CD4-positive, alpha-beta T cell treated with Interleukin-4 for 4 hours (primary cell): ENCODE measurements at places on chromosomes 6 and 20.

DNA sequence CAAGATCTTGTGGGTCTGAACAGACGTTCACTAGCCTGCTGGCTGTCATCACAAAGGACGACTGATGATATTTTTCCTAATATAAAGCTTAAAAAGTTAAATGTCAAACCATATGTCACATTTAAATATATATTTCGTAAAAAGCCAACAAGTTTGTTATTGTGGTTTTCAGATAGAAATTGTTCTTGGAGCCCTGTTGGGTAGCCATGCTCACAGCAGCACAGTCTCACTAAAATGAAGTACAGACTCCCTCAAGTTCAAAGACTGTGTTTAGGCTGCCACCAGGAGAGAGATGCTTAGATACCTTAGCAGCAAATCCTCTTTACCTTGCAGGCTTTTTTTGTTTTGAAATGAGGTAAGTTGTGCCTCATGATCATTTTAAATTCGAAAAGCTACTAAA is 17.8 kb downstream of the EEF1E1 start:
- no peak for DNase-seq

GRCh38 chr6:141878686-141879085 is 254.0 kb upstream of the GJE1 start:
- DNase-seq: no peak

- DNase-seq: no peak
These were observed 1.4 kb downstream of the SAMD5 start for GRCh38 chr6:147509891-147510290.

- no peak for DNase-seq
These were observed 168.8 kb downstream of the TMEM200A start for GRCh38 chr6:130534627-130535026.

DNA sequence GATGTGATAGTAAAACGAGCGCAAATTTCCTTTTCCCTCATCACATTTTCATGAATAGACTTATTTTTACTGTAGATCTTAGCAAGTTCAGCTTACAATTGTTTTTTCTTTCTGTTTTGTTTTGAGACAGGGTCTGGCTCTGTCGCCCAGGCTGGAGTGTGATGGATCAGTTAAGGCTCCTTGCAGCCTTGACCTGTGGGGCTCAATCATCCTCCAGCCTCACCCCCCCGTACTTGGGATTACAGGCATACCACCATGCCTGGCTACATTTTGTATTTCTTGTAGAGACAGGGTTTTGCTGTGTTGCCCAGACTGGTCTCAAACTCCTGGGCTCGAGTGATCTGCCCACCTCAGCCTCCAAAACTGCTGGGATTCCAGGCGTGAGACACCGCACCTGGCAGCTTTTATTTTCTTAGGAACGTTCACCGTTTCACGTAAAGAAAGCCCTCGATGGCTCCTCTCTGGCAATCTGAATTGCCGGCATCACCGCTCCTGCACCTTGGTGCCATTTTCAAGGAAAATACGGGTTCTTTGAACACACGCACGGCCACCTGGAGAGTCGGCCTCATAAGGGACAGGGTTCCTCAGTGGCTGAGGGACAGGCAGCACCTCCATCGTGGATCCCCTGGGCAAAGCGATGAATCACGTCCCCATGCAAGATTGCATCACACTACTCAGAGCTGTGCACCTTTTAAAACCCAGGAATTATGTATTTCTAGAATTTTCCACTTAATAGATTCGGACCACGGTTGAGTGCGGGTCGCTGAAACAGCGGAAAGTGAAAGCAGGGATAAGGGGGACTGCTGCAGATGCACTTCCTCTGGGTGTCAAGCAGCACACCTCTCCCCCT is 78.7 kb downstream of the IRF4 start:
- no peak for DNase-seq

GRCh38 chr20:227439-228105 is 514 bp downstream of the DEFB129 start:
- DNase-seq: no peak

DNA sequence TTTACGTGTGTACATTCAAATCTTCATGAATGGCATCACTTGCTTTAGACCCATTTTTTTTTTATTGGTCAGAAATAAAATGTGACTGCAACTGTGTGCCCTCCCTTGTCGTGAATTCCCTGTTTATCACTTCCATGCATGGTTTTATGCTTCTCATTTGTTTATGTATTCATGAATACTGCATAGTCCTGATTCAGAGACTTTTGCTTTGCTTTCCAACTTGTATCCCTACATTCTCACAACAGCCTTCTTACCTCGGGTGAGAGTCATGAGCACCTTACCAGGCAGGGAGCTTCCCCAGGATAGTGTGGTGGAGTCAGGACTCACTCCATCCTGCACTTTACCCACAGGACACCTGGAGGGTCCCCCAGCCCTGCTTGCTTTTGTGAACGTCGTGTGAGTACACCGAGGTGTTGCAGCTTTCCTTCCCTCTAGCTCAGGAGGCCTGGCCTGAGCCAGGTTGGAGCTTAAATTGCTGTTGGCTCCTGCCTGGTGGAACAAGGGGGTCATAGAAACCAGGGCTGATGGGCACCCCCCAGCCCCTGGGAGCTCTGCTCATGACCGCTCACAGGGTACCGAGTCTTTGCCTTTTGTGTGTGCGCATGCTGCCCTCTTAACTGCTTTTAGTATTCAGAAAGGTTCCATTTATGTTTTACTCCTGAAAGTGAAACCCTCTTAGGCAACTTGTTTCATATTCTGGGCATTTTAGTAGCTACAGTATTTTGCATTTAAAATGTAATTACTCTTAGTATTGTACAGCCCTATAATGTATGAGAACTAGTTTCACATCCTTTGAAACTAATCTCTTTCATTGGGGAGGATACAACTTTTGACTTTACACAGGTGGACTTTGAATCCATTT is 66.0 kb downstream of the CDS2 start:
- no peak for DNase-seq

DNA sequence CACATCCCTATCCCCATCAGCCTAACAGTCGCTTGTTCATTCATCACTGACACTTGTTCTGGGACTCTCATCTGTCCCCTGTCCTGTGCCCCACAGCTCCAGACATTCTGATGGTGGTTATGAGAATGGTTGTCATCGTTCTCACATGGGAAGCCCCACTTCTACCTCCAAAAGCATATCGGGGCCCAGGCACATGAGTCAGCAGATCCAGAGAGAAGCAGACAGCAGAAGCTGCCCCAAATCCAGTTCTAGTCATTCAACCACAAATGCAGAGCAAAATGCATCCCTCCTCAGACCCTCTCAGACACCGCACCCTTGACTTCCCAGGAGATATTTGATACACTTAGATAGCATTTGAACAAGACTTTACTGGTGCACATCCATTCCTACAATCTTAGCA is 106.0 kb downstream of the FOXF2 start:
- no peak for DNase-seq

DNA sequence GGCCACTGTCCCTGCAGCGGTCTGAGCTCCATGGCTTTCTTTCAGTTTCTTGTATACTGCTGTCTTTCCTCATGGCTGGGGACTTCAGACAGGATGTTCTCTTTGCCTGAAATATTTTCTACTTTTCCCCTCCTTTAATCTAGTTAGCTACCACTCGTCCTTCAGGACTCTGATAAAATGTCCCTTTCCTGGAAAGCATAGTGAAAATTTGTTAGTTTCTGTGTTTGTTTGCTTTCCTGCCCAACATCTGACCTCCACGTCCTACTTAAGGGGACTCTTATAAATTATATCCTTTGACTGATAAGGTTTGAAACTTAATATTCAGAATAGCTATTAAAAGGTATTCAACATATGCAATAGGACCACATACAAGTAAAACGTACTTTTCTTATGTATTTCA is 48.8 kb upstream of the KLHL31 start:
- DNase-seq: no peak

GRCh38 chr6:40148882-40149573 is 214.8 kb upstream of the MOCS1 start:
- DNase-seq: no peak

DNA sequence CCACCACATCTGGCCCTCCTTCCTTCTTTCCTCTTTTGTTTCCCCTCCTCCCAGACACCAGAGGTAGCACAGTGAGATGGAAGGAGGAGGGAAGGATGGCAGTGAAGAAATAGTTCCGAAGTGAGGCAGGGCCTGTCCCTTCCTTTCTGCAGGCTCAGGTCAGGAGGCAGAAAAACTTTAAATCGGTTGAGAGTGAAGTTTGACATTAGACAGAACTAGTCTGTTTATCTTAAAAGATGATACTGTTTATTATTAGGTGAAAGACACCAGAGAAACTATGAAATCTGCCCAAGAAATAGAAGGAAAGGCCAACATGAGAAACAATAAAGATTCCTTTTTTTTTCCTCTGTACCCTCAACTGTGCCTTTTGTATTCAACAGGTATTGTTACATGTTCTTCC is 670.3 kb downstream of the UTRN start:
- DNase-seq: no peak

DNA sequence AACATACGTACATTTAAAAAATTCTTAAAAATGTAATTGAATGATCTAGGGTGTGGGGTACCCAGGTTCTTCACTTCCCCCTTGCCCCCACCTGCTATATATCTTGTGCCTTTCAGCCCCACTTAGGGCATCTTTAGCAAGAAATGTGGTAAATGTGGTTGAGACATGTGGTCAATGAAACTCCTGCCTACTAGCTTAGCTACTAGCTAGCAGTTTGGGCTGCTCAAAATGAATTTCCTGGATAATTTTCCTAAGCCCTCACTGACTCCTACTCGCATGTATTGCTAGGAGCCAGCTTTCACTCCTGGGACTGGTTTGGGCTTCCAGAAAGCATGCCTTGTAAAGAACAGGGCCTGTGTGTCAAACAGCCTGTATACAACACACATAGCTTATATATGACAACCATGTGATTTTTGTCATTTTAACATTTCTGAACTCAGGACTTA is 257.3 kb downstream of the ATXN1 start:
- DNase-seq: peak; percentile 52

- no peak for DNase-seq
These were observed 21.7 kb upstream of the DAAM2 start for GRCh38 chr6:39770446-39770845.

DNA sequence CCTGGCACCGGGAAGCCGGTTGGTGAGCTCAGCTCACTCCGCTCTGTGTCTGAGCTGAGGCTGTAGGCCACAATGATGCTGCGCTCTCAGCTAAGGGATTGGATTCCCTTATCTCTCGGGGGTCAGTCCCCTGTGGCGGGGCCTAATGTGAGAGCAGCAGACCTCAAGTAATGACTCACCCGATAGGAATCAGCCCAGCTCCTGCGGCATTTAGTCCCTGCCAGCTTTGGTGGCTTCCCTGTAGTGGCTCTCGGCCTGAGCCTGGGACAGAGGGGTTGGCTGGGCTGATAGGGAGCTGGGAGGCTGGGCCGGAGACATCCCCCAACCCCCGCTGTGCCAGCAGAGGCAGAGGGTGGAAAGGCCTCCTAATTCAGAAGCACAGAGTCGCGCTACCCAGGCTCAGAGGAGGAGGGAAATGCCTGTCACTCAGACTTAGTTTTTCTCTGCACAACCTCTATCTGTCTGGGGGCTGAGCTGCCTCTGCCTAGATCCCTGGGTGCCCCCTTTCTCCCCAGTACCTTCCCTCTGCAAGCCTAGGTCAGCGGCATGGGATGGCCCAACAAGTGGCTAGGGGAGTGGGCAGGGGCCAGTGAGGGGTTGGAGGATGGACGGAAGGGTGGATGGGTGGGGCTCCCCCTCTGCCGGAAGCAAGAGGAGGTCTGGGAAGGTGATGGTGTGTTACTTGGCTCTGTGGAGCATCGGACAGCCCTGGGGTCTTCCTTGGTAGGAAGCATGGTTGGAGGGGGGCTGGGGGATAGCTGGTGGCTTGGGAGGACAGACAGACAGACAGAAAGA is 92.2 kb downstream of the CDH22 start:
- no peak for DNase-seq

GRCh38 chr6:134797400-134798113 is 152.3 kb downstream of the ALDH8A1 start:
- no peak for DNase-seq

DNA sequence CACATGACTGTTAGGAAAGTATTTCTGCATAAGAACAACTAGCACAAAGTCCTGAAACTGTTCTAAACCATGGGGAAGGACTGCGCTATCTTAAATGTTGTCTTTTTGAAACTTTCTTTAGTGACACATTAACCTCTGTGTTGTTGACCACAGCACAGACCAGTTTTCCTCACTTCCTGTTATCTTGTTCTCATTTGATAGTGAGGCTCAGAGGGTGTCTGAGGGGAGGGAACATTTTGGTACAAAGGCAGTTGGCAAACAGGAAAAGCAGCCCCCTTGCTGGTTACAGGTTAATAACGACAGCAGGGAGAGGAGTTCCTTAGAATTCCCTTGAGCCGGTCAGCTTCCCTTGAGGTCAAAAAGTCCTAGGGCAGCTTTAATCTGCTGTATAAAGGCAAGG is 143.5 kb upstream of the BMP2 start:
- DNase-seq: peak; percentile 0

DNA sequence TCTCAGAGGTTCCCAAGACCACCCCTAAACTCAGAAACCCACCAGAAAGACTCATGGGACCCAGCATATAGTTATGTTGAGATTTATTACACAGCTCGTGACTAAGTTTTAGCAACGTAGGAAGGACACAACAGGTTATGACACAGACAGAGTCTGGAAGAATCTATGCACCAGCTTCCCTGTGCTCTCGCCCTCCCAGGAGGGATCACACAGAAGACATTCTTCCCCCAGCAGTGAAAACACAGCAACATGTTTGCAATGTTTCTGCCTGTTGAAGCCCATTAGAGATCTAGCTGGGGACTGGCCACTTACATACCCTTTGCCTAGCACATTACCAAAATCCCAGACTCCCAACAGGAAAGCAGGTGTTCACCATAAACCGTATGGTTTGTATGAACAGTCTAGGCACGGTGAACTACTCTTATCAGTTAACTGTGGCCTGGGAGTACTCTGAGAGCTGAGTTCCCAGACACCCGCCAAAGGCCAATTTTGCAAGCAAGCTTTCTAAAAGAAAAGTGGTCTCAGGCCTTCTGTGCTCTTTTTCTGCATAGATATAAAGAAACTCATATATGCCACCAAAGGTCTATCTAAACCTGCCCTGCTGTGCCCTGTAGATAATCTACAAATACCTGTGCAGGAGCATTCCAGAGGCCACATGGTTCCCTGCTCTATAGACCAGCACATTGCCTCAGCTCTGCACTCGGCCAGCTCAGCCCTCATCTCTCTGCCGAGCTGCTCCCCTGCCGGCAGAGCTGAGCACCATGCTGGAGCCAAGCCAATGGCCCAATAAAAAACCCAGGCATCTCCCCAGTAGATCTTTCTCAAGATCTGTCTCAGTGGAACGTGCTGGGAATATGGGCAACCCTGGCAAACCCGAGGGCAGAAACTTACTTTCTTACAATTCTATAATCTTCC is 69.6 kb upstream of the SMIM28 start:
- DNase-seq: no peak

- DNase-seq: no peak
These were observed 533.7 kb downstream of the DOK5 start for GRCh38 chr20:55009066-55009465.
